Epithelial cell of umbilical artery (primary cell): ENCODE measurements at places on chromosomes 6 and 20. TPM values are rescaled to one million over a fixed set of nuclear protein-coding genes. Genes with fewer than 3 reads are reported as not detected.

The SLC17A9 gene
- 12.8 and 19.2 TPM in 2 replicates for total RNA-seq

The PREX1 gene
- total RNA-seq = 48.1 and 49.4 TPM in 2 replicates

The CRIP3 gene
- total RNA-seq = not detected in 2 replicates

The THEMIS gene
- not detected in 2 replicates for total RNA-seq

The SLC22A23 gene
- 1.9 and 3.8 TPM in 2 replicates for total RNA-seq

The BTN1A1 gene
- total RNA-seq = not detected in 2 replicates

The PSORS1C2 gene
- total RNA-seq = not detected in 2 replicates

The C20orf204 gene
- 2.6 and 3.0 TPM in 2 replicates for total RNA-seq

The GINS1 gene
- 14.3 and 25.7 TPM in 2 replicates for total RNA-seq

The EYA4 gene
- total RNA-seq = 0.32 and 0.61 TPM in 2 replicates

The CLVS2 gene
- total RNA-seq = not detected in 2 replicates

The CNR1 gene
- total RNA-seq = not detected in 2 replicates

The PNPLA1 gene
- not detected in 2 replicates for total RNA-seq

The SLC17A2 gene
- total RNA-seq = not detected in 2 replicates

The PSORS1C1 gene
- total RNA-seq = 1.3 and 3.3 TPM in 2 replicates
